ENCODE measurements at places on chromosomes 5 and 9.

DNA sequence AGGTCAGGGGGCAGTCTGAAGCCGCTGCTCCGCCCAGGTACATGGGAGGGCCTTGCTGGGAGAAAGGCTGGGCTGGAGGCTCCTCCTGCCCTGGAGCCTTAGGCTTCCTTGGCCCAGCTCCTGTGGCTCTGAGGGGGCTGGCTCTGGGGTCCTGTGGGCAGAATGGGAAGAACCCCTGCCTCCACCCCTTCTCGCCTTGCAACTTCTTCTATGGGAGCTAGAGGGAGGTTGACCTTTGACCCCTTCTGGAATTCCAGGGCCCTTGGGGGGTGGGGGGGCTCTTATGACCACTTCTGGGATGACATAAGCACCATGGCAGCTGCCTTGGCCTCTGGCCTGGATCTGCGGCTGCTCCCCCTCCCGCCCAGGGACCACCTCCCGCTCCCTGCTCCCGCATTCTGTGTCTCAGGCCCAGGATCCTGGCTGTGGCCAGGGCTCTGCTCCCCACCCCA is 32.2 kb downstream of the IER5L start:
- DNase-seq = no peak

- DNase-seq = no peak
Observed at GRCh38 chr5:7317751-7318150, 78.2 kb upstream of the ADCY2 start.

- DNase-seq = no peak
Observed at GRCh38 chr9:33686942-33687341, 108.4 kb upstream of the PRSS3 start.

DNA sequence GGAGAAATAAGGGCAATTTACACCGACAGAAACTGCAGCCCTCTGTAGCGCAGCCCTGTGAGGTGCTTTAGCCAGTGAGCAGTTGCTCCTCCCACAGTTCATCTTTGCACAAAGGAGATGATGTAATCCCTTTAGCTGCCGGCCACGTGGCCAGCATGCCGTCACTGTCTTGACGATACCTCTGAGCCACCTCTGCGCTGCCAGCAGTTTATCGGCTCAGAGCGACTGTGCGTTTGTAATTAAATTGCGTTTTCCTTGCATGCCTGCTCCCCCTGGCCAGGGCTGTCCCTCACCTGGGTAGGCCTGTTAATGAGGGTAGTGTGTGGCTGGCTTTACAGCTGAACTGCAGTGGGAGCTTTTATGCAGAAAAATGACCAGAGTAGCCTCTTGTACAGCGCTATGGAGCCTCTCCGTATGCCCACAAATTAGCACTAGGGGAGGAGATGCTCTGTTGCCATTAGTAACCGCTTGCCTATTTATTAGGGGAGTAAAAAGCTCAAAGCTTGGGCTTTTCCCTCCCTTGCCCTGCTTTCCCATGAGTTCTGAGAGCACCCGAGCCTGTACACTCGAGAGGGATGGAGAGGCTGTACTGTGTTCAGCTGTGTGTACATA is 107.0 kb downstream of the TRIO start:
- peak; percentile 93 for DNase-seq

DNA sequence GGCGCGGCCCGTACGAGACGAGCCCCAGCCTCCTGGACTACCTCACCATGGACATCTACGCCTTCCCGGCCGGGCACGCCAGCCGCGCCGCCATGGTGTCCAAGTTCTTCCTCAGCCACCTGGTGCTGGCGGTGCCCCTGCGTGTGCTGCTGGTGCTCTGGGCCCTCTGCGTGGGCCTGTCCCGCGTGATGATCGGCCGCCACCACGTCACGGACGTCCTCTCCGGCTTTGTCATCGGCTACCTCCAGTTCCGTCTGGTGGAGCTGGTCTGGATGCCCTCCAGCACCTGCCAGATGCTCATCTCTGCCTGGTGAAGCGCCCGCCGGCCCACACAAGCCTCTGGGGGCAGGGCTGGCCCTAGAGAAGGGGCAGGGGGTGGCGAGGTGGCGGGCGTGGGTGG is 18.5 kb downstream of the PLPP7 start:
- DNase-seq = no peak

DNA sequence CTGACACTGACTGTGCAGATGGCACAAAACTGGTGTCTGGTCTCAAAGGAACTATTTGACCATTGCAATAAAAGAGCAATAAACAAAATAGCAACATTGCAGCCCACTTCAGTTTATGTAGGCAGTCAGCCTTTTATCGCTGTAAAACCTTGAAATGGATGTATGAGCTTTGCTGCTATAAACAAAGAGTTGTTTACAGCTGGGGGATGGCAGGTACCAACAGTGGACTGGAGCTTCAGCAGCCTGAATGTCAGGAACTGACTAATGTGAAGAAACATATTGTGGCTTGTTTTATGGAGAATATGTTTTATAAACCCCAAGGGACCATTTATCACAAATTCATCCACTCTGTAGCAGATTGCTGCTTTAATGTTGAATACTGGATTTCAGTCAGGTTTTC is 78.0 kb downstream of the PTPRD start:
- no peak for DNase-seq

GRCh38 chr5:65482736-65483545 is 1.2 kb upstream of the ADAMTS6 start:
- no peak for DNase-seq
